Vagina (tissue), 2 donors: ENCODE measurements at places on chromosomes 1 and 21. TPM values are rescaled to one million over a fixed set of nuclear protein-coding genes. Genes with fewer than 3 reads are reported as not detected.

- no peak for DNase-seq
Observed at GRCh38 chr1:75132242-75132811, 1.9 kb upstream of the LHX8 start.

GRCh38 chr1:199452627-199453026 lies 574.9 kb upstream of the NR5A2 start:
- DNase-seq = no peak

DNA sequence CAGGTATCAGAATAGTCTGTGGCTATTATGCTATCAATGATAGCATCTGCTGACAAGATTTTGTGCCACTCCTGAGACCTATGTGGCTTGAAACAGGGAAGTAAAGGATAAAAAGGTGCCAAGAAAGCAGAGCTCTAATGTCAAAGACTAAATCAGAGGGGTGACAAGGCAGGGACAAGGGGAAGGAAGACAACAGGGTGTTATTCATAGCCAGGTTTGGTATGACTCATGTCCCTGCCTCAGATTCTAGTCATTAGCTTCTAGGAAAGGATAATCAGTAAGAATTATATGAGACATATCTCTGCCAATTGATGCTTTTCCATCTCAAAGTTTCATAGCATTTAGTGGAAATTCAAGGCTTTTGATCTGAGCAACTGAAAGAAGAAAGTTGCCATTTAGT lies 31.8 kb upstream of the PLD5 start:
- DNase-seq = no peak

DNA sequence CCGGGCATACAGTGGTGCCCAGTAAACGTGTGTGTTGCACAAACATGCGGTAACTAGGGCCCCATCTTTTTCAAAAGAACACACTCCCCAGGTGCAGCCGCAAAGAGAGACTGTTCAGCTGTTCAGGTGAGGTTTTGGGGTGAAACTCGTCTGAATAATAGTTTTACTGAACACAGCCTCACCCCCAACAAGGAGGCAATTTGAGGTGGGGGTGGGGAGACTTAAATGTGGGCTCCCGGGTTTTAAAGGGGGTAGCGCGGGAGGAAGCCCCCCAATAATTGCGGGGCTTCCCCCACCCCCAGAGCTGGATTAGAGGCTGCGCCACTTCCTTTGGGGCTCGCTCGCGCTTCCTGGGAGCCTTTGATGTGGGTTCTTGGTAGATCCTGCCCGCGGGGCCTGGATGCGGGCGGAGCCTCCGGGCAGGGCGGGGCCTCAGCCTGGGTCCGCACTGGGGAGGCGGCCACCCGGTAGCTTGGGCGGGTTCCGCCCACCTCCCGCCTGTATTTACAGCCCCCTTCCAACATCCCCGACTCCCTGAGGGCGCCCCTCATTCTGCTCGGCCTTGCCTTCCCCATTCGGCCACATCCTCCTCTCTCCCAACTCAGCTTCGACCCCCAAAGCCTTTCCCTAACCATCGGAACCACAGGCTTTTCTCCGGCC lies 6.4 kb upstream of the EPHA2 start:
- DNase-seq = no peak

GRCh38 chr1:199546323-199546722 lies 481.2 kb upstream of the NR5A2 start:
- DNase-seq = no peak

Gene GABPA
- 23.3 TPM for total RNA-seq

DNA sequence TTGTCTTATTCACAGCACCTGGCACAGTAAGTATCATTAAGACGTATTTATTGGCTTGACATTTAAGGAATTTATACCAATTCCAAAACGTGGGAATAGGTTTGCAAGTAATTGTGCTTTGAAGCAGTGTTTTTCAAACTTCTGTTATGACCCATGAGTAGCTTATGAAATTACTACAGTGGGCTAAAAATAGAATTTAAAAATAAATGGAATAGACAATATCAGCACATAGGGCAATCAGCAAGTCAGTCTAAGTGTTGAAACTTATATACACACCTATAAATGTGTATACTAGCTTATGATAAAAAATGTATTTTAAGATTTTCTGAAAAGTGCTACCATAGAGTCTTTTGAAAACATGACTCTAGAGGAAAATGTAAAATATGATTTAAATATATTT lies 116.6 kb downstream of the LMX1A start:
- DNase-seq = no peak

DNA sequence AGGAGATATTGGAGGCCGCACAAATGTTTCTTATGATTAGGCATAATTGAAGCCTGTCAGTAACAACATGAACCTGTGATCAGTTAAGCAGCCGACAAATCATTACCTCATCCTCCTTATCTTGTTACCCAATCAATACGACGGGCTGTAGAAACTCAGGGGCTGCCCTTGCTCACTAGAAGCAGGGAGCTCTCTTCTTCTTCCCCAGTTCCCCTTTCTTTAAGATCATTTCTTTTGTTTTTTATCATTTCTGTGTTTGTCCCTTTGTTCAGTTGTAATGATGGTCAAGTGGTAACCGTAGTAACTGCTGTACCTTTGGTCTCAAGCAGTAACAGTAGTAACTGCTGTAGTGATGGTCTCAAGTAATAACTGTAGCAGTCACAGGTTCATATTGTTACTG lies 13.8 kb upstream of the FCGR2A start:
- DNase-seq = no peak

GRCh38 chr1:174206148-174206836 lies 47.0 kb downstream of the RABGAP1L start:
- no peak for DNase-seq

Gene OTUD7B
- total RNA-seq = 14.5 TPM

GRCh38 chr21:44301961-44302406 lies 2.1 kb downstream of the PFKL start:
- DNase-seq = no peak

DNA sequence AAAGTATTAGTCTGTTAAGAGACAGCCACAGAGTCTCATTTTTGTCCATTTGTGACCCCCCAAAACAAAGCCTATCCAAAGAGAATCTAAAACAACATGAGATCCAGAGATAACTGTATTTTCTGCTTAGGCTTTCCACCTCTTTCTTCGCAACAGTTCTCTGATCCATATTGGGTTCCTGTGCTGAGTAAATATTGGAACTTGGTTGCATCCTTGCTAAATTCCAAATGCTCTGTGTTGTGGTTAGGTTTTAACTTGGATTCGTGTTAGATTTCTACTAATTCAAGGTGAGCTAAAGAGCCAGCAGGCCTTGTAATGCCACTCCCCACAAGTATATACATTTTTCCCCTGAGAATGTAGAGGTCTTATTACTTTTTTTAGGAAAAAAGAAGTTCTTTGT lies 29.2 kb downstream of the FMO1 start:
- no peak for DNase-seq

Gene FCRL1
- total RNA-seq = 0.49 TPM

Gene CYYR1
- 12.3 TPM for total RNA-seq

Gene NCF2
- 12.5 TPM for total RNA-seq

DNA sequence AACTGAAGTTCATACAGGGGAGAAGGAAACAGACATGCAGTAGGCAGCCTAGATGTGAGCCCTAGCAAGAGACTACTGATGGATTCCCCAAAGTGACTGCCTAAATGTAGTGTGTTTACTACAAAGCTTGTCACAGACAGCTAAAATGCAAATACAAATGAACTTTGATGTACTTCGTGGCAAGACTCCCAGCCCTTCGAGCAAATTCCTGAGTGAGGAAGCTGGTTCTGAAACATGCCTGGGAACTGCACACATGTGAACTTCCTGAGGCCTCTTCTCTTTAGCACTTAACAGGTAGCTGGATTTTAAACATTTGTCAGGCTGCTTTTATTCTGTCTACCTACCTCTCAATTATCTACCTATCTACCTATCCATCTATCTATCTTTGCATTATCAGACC lies 6.7 kb upstream of the IRF2BP2 start:
- DNase-seq = no peak

DNA sequence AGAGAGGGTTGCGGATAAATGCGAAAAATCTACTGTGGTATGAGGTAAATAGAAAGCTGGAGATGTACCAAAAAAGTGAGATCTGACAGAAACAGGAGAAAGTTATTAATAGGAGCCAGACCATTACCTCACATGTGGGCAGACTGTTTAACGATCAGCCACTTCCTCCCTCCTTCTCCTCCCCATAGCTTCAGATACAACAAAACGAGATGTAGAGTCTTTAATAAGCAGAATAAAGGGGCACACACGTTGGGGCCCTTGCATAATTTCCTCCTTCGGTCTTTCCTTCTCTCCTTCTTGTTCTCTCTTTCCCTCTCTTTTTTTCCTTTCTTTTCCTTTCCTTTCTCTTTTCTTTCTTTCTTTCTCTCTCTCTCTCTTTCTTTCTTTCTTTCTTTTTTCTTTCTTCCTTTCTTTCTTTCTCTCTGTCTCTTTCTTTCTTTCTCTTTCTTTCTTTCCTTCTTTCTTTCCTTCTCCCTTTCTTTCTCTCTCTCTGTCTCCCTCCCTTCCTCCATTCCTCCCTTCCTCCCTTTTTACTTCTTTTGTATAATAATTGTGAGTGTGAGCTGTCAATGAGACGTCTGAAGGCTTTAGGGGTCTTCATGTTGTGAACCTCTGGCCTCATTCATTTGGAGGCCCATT lies 242.1 kb downstream of the GRIK1 start:
- no peak for DNase-seq

Gene TOMM40L
- total RNA-seq = 15.0 TPM

DNA sequence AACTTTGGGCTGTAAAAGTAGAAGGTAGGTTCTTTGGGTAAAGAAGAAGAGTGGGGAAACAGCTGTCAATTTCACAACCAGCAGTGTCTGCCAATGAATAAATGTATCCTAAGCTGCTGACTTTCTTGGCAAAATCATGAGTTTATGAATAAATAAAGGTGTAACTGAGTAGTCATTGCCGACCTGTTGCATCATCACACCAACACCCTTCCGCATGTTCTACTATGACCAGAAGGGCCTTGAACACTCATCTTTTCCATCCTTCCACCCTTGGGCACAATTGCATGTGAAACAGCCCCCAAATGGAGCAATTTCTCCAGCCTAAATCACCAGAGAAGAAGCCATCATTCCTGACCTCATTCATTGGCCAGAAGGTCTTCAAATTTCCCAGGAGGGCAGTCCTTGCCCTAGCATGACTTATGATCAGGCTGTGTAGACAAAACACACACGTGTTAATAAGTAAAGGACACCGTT lies 31.2 kb upstream of the QSOX1 start:
- no peak for DNase-seq

DNA sequence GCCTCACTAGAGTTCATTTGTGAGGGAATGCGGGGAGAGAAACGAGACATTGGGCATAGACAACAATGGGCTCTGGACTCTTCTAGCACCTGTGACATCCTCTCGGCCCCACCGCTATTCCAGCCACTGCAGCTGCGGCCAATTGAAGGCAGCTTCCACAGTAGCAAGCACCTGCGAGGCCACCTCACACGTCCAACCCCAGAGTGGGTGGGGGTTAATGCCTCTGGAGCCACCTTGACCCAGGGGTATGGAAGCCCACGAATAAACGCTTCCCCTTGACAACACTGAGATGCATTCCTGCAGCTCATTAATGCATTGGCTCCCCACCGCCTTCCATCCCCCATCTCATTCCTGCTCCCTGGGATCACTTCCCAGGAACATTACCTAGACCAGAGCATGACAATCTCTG lies 104.4 kb downstream of the GLIS1 start:
- no peak for DNase-seq

- DNase-seq = no peak
Observed at GRCh38 chr1:1157033-1157365, 16.7 kb upstream of the TTLL10 start.

GRCh38 chr1:193157360-193157759 lies 29.1 kb downstream of the B3GALT2 start:
- DNase-seq = no peak
